ENCODE measurements at places on chromosomes 3 and 15.

DNA sequence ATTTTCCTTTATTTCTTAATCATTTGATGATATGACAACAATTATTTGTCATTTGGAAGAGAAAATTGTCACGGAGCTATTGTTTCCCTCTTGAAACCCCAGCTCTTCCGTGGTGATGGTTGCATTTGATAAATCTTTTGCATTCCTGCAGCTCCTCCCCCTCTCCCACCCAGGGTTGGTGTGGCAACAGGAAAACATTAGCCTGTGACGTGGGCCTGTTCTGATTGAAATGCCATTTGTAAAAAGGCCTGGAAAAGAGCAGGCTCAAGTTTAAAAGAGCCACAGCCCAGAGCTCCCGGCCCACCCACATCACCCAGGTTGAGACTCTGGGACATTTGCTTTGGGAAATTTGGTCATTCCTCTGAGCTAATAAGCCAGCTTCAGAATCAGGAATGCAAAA lies 282.5 kb downstream of the RPLP1 start:
- DNase-seq: no peak

DNA sequence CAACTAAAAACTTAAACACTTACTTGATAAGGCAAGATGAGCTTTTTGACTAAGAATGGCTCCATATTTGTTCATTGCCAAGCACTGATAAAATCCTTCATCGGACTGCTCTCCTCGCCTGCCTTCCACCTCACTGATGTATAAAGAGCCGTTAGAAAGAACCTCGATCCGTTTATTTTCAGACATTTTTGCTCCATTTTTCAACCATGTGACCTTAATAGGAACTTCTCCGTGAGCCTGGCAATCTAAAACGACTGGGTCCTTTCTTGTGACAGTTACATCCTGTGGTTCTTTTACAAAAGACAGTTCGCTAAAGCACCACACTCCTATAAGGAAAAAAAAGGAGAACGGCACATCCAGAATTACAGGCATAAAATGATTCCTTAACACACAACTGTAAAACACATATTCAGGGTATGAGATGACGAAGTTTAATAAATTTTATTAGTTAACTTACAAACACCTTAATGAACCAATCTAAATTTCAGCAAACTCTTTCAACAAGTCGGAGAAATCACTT lies 2.5 kb downstream of the PRTG start:
- DNase-seq: no peak

- DNase-seq: no peak
These were observed 39.1 kb downstream of the SLC9A9 start for GRCh38 chr3:143809121-143809621.

DNA sequence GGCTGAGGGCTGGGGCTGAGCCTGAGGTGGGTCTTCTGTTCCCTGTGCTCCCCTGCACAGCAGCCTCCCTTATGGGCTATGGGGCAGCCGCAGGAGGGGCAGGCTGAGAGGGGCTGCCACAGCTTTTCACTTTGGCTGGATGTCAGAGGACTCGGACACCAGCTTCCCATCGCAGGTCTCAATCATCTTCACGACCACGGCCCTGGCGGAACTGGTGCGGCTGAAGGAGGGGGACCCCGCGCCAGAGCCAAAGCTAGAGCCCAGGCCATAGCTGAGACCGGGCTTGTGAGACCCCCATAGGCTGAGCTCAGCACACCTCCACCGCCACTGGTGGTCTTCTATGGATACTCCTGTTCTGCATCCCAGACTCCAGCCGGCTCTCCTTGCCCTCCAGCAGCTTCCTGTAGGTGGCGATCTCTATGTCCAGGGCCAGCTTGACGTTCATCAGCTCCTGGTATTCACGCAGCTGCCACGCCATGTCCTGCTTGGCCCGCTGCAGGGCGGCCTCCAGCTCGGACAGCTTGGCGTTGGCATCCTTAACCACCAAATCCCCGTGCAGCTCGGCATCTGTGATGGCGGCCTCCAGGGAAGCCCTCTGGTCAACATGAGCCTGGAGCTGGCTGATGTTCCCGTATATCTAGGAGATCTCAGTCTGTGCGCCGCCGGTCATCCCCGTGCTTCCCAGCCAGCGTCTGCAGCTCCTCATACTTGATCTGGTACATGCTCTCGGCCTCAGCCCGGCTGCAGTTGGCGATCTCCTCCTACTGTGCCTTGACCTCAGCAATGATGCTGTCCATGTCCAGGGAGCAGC lies 181.7 kb upstream of the SYNPR start:
- no peak for DNase-seq

DNA sequence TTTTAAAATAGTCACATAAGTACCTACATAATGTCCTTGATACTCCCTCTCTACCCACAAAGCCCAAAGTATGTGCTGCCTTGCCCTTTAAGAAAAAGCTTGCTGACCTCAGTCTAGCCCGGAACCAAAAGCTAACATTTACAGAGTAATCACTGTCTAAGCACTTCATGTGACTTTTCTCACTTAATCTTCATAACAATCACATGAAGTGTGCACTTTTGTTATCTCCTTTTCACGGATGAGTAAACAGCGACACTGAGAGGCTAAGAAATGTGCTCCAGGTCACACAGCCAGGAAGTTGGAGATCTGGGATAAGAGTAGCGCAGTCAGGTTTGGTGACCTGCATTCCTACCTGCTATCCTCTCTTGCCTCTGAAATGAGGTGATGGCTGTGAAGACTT lies 194.0 kb downstream of the ITPR1 start:
- DNase-seq: no peak

- DNase-seq: no peak
These were observed 246.4 kb upstream of the LRIG1 start for GRCh38 chr3:66747261-66747660.

DNA sequence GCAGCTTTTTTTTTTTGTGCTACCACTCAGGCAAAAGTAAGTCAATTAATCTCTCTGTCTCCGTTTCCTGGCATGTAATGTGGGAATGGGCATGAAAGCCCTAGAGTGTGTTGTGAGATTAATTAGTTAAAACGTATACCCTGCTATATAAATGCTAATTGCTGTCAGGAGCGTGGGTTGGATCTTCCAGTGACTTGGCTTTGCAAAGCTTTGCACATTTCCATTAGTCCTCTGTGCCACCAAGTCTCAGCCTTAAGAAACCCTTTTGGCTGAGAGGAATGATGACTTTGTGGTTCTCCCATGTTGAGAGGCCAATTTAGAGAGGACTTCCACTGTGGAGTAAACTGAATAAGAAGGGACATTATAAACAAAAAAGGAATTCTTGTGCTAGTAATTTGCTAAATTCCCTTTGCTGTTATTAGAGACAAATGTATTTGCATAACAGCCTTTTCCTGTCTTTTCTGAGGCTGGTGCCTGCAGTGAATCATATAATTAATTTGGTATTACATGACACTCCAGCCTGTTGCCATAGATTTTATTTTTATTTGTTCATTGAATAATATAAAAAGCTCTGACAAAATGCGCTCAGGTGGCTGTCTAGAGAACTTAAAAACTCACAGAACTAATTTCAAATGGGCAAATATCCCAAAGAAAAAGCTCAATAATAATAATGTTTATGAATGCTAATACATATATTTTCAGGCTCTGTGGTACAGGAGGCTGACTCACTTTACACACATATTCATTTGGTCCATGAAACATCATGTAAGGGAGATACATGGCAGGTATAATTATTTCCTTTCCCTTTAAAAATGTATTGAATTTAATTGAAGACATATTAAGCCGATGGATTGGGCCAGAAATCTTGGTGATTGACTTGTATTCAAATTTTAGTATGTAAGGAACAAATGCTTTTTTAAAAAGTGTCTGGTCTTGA lies 82.7 kb downstream of the IL1RAP start:
- DNase-seq: no peak

DNA sequence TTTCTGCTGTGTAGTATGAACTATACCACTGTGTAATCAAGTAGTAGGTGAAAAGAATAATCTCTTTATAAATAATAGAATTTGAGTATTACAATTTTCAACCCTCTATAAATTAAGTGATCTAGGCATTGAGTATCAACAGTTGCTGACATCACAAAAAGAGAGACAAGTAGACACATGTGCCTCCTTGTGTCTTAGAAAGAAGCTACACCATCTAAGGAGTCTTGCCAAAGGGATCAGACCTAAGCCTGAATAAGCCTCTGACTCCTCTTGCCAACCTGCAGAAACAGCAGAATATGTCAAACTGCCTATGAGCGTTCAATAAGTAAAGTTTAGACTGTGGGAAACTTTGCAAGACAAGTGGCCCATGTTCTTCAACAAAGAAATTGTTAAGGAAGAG lies 5.8 kb upstream of the MTMR10 start:
- DNase-seq: no peak

- no peak for DNase-seq
These were observed 26.8 kb downstream of the FNDC3B start for GRCh38 chr3:172065967-172066762.

DNA sequence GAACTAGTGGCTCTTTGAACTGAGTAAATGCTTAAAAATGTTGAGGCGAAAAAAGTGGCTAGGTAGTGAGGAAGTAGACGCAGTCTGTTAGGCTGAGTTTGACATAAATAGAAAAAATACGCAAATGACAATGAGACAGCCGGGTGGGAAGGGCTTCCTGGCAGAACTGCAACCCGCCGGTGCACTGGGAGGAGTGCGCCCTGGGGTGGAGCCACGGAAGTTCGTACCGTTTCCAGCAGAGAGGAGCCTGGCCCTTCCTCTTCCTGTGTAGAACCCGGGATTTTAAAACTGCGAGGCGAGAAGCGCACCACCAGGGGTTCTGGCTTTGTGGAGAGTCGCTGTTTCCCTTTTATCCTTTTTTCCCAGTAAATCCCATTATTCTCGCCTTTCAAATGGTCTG lies 602.6 kb downstream of the PYDC2 start:
- no peak for DNase-seq

GRCh38 chr15:43508991-43509659 lies 8.3 kb upstream of the MAP1A start:
- DNase-seq: no peak

GRCh38 chr3:60877188-60877587 lies 374.1 kb downstream of the FHIT start:
- no peak for DNase-seq

- no peak for DNase-seq
These were observed 56.3 kb downstream of the TNFAIP8L3 start for GRCh38 chr15:51038162-51038973.

DNA sequence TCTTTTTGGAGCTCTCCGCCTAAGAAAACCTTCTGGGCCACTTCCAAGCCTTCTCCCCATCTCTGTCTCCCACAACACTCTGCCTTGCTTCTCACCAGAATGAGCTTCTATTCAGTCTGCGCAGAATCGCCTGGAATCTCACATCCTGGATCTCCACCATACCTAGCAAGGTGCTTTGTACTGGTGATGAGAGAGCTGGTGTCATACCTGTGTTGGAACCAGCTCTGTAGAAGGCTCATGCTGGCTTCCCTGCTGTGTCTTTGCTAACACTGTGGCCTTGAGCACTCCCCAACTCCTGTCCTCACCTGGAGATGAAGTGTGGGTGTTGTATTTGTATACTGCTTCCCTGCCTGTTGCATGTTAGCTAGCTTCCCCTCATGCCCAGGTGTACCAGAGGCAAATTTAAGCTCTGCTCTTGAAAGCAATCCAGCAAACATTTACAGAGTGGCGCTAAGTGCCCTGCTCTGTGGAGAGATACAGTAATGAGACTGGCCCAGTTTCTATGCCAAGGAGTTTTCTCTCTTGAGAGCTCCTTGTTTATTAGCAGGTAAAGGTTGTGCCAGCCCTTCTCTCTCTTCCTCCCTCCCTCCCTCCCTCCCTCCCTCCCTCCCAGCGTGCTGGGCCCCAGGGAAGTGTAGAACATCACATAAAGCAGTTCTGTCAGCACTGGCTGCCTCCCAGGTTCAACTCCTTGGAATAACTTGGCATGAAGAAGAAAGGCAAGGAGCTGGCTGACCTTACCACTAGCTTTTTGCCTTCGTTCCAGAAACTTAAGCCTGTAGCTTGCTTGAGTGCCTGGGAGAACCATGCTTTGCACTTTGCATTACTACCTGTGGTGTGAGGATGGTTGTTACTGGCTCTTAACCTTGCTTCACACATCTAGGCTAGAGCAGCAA lies 54.9 kb downstream of the TRIM71 start:
- DNase-seq: no peak
